ENCODE measurements at places on chromosomes 16 and 17.

DNA sequence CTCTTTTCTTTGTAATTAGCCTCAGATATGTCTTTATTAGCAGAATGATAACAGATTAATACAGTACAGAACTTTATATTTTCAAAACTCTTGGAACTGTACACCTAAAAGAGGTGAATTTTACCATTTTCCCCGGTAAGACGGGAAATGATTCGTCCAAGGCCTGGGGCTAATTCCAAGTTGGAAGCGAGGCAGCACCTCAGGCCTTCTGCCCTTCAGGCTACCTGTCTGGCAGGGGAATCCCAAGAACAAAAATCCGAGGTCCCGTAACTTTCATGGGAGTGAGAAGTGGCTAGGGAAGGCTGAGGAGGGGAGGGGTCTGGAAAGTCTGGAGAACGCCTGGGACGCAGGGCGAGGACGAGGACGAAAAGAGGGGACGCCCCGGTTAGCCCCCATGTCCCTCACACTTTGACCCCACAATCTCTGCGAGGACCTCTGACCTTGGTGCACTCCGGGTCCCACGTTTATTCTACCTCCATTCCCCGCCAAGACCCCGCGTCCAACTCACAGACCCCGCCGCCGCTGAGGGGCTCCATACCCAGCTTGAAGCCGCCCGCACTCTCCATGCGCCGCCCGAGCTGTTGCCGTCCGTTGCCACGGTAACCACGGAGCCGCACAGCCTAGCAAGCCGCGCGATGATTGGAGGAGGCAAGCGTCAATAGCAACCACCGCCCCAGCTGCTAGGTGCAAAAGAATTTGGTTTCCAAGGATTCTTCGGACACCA lies at the start of gene HYDIN:
Gene HYDIN (minus strand): TSS at position 601 of the 724 bp plus-strand sequence. CDS start 43,827 bp downstream, outside the sequence.
- no peak for DNase-seq

- no peak for DNase-seq
Measured at GRCh38 chr17:50993544-50993943, 127.1 kb downstream of the SPAG9 start.

DNA sequence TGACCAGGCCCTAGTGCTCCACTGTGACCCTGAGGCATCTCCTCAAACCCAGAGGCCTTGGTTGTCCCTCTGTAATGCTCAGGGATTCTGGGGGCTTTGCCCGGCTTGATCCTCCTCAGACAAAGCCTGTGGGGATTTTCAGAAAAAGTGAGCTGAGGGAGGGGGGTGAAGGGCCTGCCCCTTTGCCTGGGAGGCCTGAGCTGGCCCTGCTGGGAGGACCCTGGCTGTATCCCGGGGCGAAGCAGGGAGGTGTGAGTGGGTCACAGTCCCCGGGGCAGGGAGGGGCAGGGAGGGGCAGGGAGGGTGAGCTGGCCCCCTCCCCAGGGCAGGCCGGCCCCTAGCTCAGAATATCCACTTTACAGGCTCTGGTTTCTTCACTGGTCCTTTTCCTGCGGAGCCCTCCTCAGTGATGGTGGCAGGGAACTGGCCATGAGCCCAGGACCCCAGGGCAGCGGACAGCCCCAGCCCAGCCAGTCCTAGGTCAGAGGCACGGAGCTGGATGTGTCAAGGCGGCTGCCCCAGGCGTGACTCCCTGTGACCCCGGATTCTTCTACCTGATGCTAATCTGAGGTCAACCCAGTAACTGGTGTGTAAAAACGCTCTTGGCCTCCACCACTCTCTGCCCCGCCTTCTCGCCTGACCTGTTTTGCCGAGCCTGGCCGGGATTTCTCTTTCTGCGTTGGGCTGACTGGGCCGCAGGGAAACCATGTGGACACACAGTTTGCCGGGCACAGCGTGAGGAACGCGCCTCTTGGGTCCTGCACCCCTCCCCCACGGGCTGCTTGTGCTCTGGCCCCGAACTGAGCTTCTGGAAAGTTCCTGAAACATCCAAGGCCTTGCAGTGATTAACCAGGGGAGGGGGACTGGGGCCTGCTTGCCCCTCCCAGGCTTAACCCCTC lies 5.8 kb upstream of the FASN start:
- no peak for DNase-seq

DNA sequence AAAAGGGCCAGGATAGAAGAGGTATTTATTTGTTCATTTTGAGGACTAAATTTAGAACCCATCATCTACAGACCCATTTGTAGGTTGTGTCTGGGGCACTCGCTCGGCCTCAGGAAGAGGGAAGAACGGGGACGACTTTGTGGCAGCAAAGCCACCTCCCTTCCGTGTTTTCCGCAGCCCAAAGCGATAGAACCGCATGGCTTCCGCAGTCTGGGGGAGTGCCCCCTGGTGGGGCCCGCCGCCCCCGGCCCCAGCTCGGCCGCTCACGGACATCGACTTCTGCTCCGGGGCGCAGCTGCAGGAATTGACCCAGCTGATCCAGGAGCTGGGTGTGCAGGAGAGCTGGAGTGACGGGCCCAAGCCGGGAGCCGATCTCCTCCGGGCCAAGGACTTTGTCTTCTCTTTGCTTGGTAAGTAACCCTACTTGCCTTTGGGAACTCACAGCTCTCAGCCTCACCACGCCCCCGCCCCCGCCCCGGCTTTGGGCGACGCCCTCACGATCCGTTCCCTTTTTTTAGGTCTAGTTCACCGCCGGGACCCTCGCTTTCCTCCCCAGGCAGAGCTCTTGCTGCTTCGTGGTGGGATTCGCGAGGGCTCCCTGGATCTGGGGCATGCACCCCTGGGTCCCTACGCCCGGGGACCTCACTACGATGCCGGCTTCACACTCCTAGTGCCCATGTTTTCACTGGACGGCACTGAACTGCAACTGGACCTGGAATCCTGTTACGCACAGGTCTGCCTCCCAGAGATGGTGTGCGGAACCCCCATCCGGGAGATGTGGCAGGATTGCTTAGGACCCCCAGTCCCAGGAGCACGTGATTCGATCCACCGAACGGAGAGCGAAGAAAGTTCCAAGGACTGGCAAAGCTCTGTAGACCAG lies 681 bp downstream of the TMEM102 start:
- DNase-seq: no peak

GRCh38 chr16:680625-680945 lies 375 bp downstream of the STUB1 start:
- no peak for DNase-seq

GRCh38 chr16:85208181-85208580 lies 95.9 kb upstream of the CIBAR2 start:
- no peak for DNase-seq

GRCh38 chr16:29848420-29849297 lies 14.4 kb downstream of the CDIPT start:
- DNase-seq: no peak

DNA sequence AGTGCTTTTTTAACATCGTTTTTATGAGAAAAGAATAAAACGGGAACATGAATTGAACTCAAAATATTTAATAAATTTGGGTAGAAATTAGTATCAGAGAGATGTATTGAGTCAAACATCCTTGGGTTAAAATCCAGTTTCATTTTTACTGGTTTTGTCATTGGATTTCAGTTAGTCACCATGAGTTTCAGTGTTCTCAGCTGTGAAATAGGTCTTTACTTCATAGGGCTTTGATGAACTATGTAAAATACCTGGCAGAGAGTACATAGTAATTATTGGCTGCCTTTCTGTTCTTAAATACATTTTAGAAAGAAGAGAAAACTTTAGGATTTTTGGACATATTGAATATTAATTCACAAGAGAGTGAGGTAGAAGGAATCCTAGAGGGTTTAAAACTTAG lies 105.8 kb downstream of the TANC2 start:
- DNase-seq: no peak

- no peak for DNase-seq
Measured at GRCh38 chr17:45332989-45333701, 16.3 kb upstream of the MAP3K14 start.
